ENCODE measurements at places on chromosomes 16 and 17.

GRCh38 chr17:39208893-39209292, 8.8 kb downstream of the RPL19 start:
- DNase-seq: no peak

DNA sequence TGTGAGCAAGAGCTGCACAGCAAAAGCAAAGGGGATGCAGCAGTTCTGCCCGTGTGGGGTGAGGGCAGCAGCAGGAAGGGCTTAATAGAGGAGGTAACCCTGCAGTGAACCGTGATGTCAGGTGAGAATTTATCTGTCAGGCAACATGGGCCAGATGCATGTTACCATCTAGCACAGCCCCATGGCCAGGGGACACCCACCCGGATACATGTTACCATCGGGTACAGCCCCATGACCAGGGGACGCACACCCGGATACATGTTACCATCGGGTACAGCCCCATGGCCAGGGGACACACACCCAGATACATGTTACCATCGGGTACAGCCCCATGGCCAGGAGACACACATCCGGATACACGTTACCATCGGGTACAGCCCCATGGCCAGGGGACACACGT, 99.4 kb downstream of the RBFOX3 start:
- no peak for DNase-seq

GRCh38 chr16:3754772-3755171, 37.4 kb upstream of the TRAP1 start:
- DNase-seq: no peak

- DNase-seq: no peak
Measured at GRCh38 chr17:60318830-60319229, 73.1 kb downstream of the USP32 start.

DNA sequence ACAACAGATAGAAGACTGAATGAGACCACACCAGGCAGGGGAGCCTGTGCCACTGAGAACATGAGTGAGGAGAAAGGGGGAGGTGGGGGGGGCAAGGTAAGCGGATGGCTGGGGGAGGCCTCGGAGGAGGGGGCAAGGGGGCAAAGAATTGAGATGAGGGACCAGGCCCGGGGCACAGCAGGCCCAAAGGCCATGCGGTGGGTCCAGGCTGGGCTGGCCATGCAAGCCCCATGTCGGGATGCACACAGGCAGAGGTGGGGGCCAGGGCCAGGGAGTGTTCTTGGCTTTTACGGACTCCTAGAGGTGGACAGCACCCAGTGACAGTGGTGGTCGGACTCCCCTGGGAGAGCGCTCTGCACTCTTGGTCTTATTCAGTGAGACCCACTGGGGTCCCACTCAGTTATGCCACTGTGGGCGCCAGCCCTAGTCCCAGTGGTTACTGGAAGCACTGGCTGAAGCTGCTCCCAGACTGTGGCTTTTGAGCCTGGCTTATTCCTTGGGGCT, 4.8 kb upstream of the MTHFSD start:
- DNase-seq: no peak

All from activated naive CD4-positive, alpha-beta T cell treated with anti-CD3 and anti-CD28 coated beads, Interleukin-2, amount 50 U/mL, for 16 hours (primary cell).